NCI-H1436 (cell line): ENCODE measurements at places on chromosomes 12 and 14.
A peak's percentile ranks its signal among the peaks of the same experiment; 100 is the strongest.

GRCh38 chr14:102277874-102278630 is 26.9 kb downstream of the MOK start:
- DNase-seq: peak; percentile 44

- DNase-seq: no peak
Observed at GRCh38 chr12:65086236-65086635, 34.9 kb downstream of the WIF1 start.

DNA sequence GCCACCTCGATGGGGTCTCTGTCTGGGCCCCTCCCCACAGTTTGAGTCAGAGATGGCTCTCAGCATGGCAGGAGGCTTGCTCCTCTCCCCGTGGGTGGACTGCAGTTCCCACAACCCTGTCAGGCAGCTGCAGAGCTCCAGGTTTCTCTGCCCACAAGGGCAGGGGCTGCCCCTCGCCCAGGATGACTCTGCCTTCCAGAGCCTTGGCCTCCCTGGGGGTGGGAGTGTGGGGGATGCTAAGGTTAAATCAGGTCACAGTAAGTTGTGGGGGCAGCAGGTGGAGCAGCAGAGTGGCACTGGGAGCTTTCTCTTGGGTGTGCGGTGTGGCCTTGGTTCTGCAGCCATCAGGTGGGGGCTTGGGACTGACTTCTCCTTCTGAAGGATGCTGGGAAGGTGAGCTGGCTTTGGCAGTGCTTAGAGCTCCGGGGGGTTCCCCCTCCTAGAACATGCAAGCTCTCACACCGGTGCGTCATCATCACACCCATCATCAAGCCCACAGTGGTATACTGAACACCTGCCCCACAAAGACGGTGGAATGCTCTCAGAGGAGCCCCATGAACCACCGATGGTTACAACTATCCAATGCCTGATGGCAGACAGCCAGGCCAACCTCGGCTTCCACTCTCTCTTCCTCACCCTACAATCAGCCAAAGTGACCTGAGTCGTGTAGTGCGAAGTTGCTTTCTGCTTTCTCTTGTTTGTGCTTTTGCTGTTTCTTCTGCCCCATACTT is 39.7 kb downstream of the ERH start:
- no peak for DNase-seq

DNA sequence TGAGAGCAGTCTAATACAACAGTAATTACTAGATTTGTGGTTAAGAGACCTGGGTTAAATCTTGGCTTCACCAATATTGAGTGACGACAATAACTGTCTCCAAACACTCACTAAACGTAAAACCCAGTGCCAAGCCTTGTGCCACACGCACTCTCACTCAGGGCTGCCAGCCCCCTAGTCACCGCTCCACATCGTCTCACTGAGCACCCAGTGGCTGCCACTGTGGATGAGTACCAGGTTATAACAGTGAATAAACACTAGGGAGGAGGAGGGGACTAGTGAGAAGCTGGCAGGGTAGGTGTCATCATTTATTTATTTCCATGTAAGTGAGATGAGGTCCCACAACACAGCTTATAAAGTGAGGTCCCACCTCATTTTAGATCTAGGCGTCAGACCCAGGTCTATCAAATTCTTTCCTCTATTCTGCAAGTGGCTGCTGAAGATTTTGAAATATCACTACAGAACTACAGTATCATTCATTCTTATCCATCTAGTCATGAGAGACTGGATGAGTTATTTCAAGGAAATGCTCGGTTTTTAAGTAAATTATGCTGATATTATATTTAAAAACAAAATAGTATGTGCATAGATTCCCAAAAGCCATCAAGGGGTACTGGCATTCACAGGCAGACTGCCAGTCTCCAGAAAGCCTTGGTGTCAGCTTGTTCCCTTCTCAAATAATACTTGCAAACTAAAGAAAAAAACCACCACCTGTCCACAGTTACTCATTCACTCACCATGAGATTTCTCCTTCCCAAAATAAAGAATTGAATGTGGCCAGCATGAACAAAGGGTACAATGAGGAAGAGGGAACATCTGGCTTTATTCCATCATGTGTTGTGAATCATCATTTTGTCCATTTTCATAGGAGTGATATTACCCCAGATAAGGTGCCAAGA is 84.0 kb downstream of the PTPN21 start:
- DNase-seq: no peak

DNA sequence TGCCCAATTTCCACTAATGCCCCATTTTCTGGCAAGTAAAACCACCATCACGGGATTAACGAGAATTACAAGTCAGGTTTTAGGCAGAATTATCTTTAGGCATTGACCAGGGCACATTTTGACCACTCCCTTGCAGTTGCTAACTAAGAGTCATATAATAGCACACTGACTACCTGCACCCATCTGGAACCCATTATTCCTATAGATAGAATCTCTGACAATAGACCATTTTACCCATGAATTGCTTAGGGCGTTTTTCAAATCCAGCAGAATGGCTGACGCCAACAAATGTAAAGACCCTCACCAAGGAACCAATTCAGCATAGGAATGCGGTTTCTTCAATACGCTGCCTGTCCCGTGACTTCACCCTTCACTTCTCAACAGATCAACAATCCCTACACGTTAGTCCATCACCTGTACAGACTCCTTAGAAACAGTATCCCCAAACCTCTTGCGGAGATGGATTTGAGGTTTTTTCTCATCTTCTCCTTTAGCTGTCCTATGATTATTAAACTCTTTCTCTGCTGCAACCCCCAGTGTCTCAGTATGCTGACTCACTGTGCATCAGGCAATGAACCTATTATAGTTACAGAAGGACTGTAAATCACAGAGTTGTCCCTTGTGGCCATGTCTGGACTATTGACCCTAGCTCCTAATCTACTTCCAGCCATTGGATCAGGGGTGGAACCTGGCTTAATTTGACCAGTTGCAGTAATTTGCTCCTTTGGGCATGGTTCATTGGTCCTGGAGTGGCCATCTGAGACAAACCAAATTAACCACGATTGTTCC is 177.3 kb upstream of the PLXNC1 start:
- no peak for DNase-seq

GRCh38 chr14:20837831-20838230 is 35.2 kb upstream of the RNASE1 start:
- DNase-seq: no peak

DNA sequence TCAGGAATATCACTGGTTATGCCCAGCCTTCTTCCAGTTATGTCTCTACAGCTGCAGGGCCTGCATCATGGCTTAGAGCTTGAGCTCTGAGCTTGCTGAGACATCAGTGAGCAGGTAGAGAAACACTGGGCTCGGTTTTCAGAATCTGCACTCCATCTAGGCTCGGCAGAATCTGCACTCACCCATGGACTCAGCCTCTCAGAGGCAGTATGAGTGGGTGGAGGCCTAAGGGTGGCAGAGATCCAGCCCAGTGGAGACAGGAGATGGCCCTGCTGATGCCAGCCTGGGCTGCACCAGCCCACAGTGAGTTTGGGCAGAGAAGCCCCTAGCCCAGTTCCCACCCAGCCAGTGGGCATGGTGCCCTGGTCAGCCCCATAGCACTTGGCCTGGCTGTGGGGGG is 12.8 kb downstream of the KRT80 start:
- DNase-seq: no peak

- DNase-seq: no peak
Observed at GRCh38 chr14:97943619-97944018, 1146.4 kb downstream of the VRK1 start.

DNA sequence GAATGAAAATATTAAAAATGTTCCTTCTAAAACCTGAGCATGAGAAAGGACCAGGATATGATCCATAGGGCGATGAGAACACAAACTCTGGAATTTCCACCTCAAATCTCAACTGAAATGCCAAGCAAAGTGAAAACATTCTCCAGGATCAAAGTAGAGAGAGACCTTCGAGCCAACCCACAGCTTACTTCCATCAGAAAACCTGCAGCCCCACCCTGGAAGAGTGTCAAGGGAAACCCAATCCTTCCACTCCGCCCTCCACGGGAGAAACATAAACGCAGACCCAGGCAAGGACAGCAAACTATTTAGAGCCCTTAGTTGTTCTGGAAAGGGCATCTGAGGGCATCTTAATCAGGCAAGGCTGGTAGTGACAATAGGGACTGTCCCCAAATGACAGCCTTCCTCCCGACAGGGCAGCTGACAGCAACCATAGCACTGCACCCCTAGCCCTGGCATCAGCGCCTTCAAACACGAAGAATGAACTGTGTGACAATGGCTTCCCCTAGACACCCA is 21.8 kb downstream of the SLC15A4 start:
- DNase-seq: no peak

DNA sequence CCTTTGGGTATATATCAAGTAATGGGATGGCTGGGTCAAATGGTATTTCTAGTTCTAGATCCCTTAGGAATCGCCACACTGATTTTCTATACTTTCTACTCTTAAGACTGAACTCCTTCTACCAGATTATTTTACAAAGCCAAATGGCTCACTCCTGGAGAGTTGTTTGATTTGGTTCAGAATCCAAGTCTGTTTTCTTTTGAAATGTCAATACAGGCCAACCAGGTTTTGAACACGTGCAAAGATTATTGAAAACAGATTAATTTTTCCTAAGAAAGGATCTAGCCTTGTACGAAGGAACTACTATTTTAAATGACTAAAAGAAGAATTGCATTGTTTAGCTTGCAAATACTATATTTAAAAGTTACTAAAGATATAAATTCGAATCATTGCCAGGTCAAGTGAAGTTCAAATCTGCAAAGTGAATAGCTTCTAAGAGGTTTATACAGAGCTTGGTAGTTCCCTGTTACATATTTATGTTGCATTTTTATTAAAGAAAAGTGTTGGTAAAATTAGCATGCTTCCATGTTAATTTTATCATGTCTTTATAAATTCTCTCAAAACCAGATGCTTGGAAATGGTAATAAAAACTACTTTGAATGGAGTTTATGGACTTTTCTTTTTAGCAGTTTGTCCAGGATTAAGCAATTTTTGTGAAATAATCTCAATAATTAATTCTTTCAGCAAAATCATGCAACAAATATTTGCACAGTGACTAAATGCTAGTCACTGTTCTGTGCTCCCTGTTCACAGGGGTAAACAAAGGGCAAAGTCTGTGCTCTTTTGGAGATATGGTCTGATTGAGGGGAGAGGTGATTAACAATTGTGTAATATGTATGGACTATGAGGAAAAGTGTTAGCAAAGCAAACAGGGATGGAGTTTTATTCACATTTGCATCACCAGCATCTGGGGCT is 38.9 kb downstream of the GPR65 start:
- DNase-seq: no peak

DNA sequence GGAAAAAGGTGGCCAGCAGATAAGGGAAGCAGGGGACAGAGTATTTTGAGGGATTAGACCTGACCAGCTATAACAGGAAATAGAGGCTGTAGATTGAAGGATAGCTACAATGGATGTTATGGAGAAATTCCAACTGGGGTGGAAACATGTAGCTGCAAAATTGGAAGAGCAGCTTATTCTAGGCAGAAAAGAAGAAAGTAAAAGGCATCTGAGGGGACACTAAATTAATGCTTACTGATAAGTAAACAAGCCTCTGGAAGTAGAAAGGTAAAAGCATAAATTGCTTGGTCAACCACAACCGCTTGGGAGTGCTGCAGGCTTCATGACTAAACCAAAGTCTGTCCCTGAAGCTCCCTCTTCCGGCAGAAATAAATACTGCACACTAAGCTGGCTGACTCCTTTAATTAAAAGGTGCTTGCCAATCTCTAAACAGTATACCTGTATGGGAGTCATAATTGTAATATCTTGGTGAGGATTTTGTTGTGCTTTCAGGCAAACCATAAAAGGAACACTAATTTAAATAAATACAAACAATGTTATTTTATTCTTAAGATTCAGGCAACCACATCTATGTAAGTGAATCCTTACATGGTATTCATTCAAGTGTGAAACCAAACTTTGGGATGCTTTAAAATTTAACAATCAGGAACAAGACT is 7.7 kb downstream of the UBC start:
- DNase-seq: no peak

- no peak for DNase-seq
Observed at GRCh38 chr12:131000000-131000486, 46.3 kb downstream of the ADGRD1 start.

- DNase-seq: no peak
Observed at GRCh38 chr12:94951071-94951934, 52.2 kb downstream of the NDUFA12 start.

- no peak for DNase-seq
Observed at GRCh38 chr14:102955636-102956408, 33.4 kb downstream of the AMN start.

DNA sequence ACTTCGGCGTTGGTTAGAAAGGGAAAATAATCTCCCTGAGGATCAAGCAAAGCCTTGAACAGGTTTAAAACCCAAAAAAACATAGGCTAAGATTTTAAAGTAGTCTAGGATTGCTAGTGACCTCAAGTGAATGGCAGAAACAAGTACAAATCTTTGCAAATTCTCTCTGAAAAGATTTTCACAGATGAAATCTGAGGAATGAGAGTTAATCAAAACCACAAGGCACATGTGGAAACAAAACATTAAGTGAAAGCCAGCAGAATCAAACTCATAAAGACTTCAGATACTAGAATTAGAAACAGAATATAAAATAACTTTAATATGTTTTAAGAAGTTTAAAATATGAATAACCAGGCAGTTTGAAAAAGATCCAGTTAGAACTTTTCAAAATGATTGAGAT is 52.2 kb upstream of the CFL2 start:
- no peak for DNase-seq

- DNase-seq: no peak
Observed at GRCh38 chr12:44158746-44159145, 322.9 kb downstream of the TMEM117 start.

- no peak for DNase-seq
Observed at GRCh38 chr12:78403136-78403535, 461.4 kb upstream of the SYT1 start.

DNA sequence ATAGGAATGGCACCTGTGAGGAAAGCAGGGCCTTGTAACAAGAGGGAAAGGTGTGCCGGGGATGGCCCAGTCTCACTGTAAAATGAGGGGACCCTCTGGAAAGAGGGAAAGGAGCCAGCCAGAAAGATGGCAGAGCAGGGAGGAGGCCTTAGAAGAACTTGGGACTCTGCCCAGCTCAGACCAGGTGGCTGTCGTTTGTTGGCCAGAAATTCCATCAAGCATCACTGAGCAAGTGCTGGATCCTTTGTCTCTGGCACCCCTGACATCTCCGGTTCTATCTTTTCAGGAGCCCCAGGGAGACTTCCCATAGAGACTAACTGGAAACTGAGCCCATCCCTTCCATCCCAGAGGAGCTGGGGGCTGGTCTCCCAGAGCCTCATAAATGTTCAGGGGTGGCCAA is 43.3 kb downstream of the DEGS2 start:
- DNase-seq: no peak

GRCh38 chr12:106195621-106196027 is 52.2 kb downstream of the CKAP4 start:
- DNase-seq: no peak

GRCh38 chr14:71165121-71166031 is 258.1 kb downstream of the PCNX1 start:
- DNase-seq: no peak

GRCh38 chr12:111761706-111762105 is 5.0 kb upstream of the ALDH2 start:
- no peak for DNase-seq

- no peak for DNase-seq
Observed at GRCh38 chr12:66119229-66119869, 11.2 kb downstream of the LLPH start.
